ENCODE measurements at places on chromosomes 13 and 19.

GRCh38 chr13:69857183-69857821, 250.3 kb upstream of the ATXN8OS start:
- no peak overlapping the region for H3K4me3 ChIP-seq
- H3K4me1 ChIP-seq = no peaks in the 10 kb centered on the region
- H3K27me3 ChIP-seq = no peaks in the 10 kb centered on the region
- no peaks in the 10 kb centered on the region for H3K36me3 ChIP-seq
- H3K27ac ChIP-seq = no peak overlapping the region
- no peak for DNase-seq

GRCh38 chr13:39538816-39539790, 63.9 kb downstream of the LHFPL6 start:
- no peak overlapping the region for H3K4me3 ChIP-seq
- H3K27ac ChIP-seq = no peak overlapping the region
- no peaks in the 10 kb centered on the region for H3K36me3 ChIP-seq
- H3K4me1 ChIP-seq = no peaks in the 10 kb centered on the region

- H3K27me3 ChIP-seq = no peaks in the 10 kb centered on the region
- no peaks in the 10 kb centered on the region for H3K4me1 ChIP-seq
- no peak for DNase-seq
- no peak overlapping the region for H3K27ac ChIP-seq
These were observed 20.0 kb upstream of the ATP12A start for GRCh38 chr13:24660023-24660741.

DNA sequence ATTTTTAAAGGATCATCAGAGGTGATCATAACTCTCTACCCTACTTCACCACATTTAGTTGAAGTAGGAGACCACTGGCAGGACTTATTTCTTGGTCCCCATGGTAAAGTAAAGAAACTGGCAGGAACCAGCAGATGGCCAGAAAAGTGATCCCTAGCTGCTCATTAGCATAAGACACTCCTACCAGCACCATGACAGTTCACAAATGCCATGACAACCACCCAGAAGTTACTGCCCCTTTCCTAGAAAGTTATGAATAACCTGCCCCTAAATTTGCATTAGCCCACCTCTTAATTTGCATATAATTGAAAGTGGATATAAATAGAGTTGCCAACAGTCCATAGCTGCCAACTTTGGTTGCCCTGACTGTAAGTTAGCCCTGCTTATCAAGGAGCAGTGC, 18.4 kb upstream of the RUBCNL start:
- DNase-seq = no peak
- H3K27me3 ChIP-seq = peaks cover 1% of the 10 kb centered on the region
- no peak overlapping the region for H3K4me3 ChIP-seq
- no peak overlapping the region for H3K27ac ChIP-seq
- H3K36me3 ChIP-seq = no peaks in the 10 kb centered on the region
- H3K4me1 ChIP-seq = peaks cover 43% of the 10 kb centered on the region

GRCh38 chr13:43769529-43769928, 17.2 kb downstream of the ENOX1 start:
- no peak overlapping the region for H3K4me3 ChIP-seq
- H3K36me3 ChIP-seq = no peaks in the 10 kb centered on the region

DNA sequence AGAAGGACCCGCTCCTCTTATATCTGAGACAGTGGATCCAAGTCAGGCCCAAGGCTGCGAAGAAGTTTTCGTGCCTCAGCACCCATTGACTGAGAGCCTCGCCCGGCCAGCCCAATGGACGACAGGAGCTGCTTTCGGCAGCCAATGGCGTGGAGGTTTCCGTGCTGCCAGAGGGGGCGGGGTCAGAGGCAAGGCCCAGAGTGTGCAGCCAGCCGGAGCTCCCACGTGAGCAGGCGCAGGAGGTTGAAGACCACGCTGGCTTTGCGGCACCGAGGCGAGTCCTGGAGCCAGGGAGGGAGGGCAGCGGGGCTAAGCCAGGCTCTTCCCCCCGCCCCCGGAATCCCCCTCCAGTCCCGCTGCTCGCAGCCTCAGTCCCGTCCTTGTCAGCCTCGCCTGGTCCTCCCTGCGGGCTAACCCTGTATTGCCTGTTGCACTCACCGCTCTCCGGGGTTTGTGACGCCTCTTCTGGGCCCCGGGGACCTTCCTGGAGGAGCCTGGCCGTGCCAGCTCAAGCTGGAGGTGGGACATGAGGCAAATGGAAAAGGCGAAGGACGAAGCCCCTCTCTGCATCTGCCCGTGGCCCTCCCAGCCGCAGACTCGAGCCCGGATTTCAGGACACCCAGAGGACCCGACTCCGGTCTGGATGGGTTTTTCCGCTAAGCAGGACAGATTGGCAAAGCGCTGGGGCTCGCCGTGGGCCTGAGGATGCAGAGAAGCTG, 1.5 kb downstream of the IFNL4 start:
- H3K4me3 ChIP-seq = peak overlapping the region; percentile 70
- no peaks in the 10 kb centered on the region for H3K36me3 ChIP-seq
- peaks cover 2% of the 10 kb centered on the region for H3K27me3 ChIP-seq
- H3K27ac ChIP-seq = no peak overlapping the region
- H3K4me1 ChIP-seq = no peaks in the 10 kb centered on the region

DNA sequence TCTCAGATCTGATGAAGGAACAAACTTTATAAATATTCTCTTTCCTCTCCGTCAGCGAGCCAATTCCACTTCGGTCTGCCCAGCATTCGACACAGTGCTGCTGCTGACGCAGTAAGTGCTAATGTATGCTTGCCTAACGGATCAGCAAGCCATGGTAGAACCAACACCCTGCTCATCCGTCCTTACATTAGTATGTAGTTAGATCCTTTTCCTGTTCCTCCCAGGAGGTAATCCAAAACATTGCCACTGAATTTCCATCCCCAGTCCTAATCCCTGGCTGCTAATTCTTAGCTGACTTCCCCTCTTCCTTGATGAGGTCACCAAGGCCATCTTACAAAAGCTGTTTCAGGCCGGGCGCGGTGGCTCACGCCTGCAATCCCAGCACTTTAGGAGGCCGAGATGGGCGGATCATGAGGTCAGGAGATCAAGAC, 88.0 kb downstream of the STARD13 start:
- no peak overlapping the region for H3K27ac ChIP-seq
- no peak for DNase-seq
- no peak overlapping the region for H3K4me3 ChIP-seq

DNA sequence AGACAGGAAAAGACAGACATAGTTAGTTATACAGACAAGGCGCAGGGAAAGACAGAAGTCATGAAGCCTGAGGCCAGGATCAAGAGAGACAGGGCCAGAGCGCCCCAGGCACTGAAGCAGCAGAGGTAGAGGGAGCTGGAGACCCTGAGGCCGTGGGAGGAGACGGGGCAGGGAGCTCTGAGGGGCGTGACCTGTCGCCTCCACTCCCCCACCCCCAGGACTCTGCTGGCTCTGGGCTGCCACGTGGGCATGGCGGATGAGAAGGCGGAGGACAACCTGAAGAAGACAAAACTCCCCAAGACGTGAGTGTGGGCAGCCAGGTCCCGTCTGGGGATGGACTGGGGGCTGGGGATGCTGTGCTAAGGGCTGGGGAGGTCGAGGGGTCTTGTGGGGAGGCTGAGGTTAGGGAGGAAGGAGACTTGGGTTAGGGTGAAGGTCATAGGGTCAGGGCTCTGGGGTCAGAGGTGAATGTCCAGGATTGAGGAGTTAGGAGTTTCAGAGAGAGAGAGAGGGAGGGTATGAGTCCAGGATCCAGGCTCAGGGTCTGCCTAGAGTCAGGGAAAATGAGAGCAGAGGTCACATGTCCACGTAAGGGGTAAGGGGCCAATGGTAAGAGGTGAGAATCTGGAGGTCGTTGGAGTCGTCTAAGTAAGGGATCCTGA, 31.1 kb downstream of the RYR1 start:
- peaks cover 19% of the 10 kb centered on the region for H3K27me3 ChIP-seq
- H3K4me3 ChIP-seq = no peak overlapping the region
- no peak for DNase-seq

GRCh38 chr13:76754414-76754813, 131.8 kb downstream of the KCTD12 start:
- no peaks in the 10 kb centered on the region for H3K27me3 ChIP-seq
- DNase-seq = no peak
- H3K4me3 ChIP-seq = no peak overlapping the region
- H3K4me1 ChIP-seq = peaks cover 2% of the 10 kb centered on the region
- no peak overlapping the region for H3K27ac ChIP-seq

DNA sequence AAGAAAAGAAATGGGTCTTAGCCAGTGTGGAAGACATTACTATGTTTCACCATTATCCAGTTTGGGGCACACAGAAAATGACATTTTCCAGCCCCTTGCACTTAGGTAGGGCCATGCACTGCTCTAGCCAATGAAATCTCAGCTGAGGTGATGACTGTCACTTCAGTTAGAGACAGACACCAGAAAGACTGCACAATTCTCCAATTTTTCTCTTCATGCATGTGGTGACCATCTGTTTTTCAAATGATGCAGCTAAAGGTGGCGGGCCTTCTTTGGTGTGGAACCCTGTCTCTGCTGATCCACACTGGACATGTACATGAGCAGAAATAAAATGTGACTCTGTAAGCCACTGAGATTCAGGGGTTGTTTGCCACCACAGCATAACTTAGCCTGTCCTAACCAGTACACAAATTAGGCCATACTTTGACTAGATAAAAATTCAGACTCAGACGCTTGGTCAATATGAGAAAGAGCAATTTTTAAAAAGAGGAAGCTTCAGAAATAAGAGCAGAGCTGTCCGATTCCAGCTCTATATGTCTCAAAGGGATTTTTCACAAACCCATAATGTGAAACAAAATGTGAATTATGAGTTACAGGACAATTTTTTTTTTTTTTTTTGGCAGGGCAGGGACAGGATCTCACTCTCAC, 6.7 kb downstream of the ZNF565 start:
- no peaks in the 10 kb centered on the region for H3K27me3 ChIP-seq
- no peak for DNase-seq
- no peak overlapping the region for H3K4me3 ChIP-seq
- no peaks in the 10 kb centered on the region for H3K4me1 ChIP-seq

DNA sequence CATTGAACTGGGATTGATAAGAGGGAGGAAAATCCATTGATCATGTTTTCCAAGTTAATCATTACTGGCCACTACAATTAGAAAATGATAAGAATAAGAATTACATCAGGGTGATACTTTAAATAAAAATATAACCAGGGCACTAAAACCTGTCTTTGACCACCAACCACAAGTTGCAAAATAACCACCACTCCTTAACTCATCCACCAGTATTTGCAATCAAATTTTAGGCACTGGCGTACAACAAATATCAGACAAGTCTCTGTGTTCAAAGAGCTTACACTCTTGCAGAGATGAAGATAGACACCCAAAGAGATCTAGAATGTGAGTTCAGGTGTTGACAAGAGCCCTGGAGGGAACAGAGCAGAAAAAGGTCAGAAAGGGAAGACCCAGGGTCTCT, 514 bp downstream of the CEACAM3 start:
- H3K4me3 ChIP-seq = no peak overlapping the region
- H3K27ac ChIP-seq = no peak overlapping the region
- no peaks in the 10 kb centered on the region for H3K36me3 ChIP-seq
- DNase-seq = no peak

- H3K36me3 ChIP-seq = no peaks in the 10 kb centered on the region
- peaks cover 2% of the 10 kb centered on the region for H3K27me3 ChIP-seq
- no peak for DNase-seq
- H3K27ac ChIP-seq = no peak overlapping the region
- H3K4me1 ChIP-seq = no peaks in the 10 kb centered on the region
These were observed 1215.9 kb downstream of the UQCRFS1 start for GRCh38 chr19:27997069-27997468.
